ENCODE measurements at places on chromosomes 1 and 21.

DNA sequence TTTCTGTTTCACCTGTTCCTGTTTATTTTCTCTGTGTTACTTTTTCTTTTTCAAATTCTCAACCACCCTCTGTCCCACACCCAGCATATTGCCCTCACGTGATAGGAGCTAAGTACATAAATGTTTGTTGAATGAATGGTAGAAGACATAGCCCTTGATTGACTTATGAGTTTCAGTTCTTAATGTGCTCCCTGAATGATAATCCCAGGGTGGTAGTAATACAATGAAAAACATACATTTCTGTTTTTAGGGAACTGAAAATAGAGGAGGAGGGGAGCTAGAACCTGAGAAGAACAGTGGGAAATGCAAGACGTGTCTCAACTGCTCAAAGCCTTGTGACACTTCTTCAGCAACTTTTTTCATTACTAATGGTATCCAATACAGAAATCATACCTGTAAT, 147.1 kb downstream of the SPATA46 start:
- no peak for DNase-seq

- no peak for DNase-seq
Measured at GRCh38 chr1:155210314-155211104, 2.0 kb downstream of the MTX1 start.

GRCh38 chr1:93864175-93864574, 14.8 kb downstream of the DNTTIP2 start:
- DNase-seq = no peak

- DNase-seq = no peak
Measured at GRCh38 chr1:236800623-236801022, 5.5 kb downstream of the MTR start.

GRCh38 chr1:154295408-154296235, 23.2 kb downstream of the HAX1 start:
- DNase-seq = no peak
